B cell (primary cell): ENCODE measurements at places on chromosomes 13 and 19. TPM values are rescaled to one million over a fixed set of nuclear protein-coding genes. Genes with fewer than 3 reads are reported as not detected.

Gene SIX5
- 2.1 and 2.4 TPM in 2 replicates for total RNA-seq

DNA sequence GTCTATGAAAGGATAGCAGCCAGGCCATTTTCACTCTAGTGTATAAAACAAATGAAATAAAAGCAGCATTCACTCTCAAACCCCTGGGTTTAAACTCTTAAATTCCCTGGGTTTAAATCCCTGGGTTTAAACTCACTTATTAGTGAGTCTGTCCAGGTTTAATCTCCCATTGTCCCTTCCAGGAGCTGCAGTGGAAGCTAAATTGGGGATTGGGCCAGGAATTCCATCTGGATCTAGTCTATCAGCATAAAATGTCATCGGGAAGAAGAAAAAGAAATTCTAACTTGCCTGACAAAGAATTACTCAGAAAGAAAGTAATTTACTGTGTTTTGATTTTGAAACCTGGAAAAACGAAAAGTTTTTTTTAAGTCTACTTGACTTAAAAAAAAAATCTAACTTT lies 54.8 kb downstream of the FRY start:
- H3K27me3 ChIP-seq: no peaks in the 10 kb centered on the region
- H3K4me1 ChIP-seq: no peaks in the 10 kb centered on the region

GRCh38 chr13:48641404-48641803 lies 12.3 kb upstream of the CYSLTR2 start:
- H3K36me3 ChIP-seq: no peaks in the 10 kb centered on the region
- H3K4me3 ChIP-seq: no peak overlapping the region
- no peak overlapping the region for H3K27ac ChIP-seq
- H3K27me3 ChIP-seq: no peaks in the 10 kb centered on the region
- H3K4me1 ChIP-seq: no peaks in the 10 kb centered on the region
- no peak for DNase-seq

DNA sequence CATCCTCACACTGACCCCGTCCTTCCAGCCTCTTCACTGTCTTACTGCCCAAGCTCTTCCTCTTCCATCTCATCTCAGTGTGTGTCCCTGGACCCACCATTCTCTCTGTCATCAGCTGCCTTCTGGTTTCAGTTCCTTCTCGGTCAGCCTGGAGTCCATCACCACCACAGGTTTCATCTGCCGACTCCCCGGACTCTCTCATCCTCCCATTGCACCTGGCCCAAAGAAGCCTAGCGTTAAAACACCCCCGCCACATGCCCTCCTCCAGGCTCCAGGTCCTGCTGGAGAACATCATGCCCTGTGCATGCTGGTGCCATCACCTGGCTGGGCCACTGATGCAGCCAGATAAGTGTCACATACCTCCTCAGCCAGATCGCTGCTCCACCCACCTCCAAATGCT lies 122.1 kb upstream of the GPR12 start:
- DNase-seq: no peak
- no peak overlapping the region for H3K27ac ChIP-seq
- H3K27me3 ChIP-seq: no peaks in the 10 kb centered on the region
- no peak overlapping the region for H3K4me3 ChIP-seq

DNA sequence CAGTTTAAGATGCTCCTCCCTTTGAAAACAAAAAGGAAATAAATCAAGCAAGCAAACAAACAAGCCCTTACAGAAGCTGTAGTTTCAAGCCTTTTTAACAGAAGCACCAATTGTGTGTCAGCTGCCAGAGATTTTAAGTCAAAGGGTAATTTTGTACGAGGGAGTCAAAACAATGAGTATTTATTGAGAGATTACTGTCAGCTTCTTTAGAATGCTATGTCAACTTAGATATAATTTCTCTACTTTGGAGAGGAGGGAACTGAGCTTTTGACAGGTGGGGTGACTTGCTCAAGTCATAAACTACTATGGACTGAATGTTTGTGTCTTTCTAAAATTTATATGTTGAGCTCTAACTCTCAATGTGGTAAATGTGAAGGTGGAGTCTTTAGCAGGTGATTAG lies 10.5 kb upstream of the CBY2 start:
- H3K27ac ChIP-seq: no peak overlapping the region
- no peaks in the 10 kb centered on the region for H3K4me1 ChIP-seq
- no peak for DNase-seq
- H3K4me3 ChIP-seq: no peak overlapping the region

Gene DAND5
- not detected in 2 replicates for total RNA-seq

- no peak overlapping the region for H3K4me3 ChIP-seq
- H3K27ac ChIP-seq: peak overlapping the region; percentile 56
- DNase-seq: no peak
- H3K36me3 ChIP-seq: peaks cover 58% of the 10 kb centered on the region
- H3K4me1 ChIP-seq: peaks cover 45% of the 10 kb centered on the region
Measured at GRCh38 chr13:110666255-110666533, 39.7 kb downstream of the CARS2 start.

- H3K4me1 ChIP-seq: peaks cover 46% of the 10 kb centered on the region
- no peak for DNase-seq
- H3K36me3 ChIP-seq: no peaks in the 10 kb centered on the region
- H3K27me3 ChIP-seq: no peaks in the 10 kb centered on the region
- peak overlapping the region; percentile 84 for H3K4me3 ChIP-seq
- H3K27ac ChIP-seq: no peak overlapping the region
Measured at GRCh38 chr19:16897856-16898161, 9.0 kb downstream of the F2RL3 start.

- no peaks in the 10 kb centered on the region for H3K36me3 ChIP-seq
- H3K4me1 ChIP-seq: no peaks in the 10 kb centered on the region
- H3K27me3 ChIP-seq: peaks cover 10% of the 10 kb centered on the region
- H3K27ac ChIP-seq: no peak overlapping the region
Measured at GRCh38 chr19:13035820-13036365, 40.6 kb downstream of the NFIX start.

- no peaks in the 10 kb centered on the region for H3K27me3 ChIP-seq
- H3K4me1 ChIP-seq: peaks cover 67% of the 10 kb centered on the region
- no peak for DNase-seq
- H3K36me3 ChIP-seq: no peaks in the 10 kb centered on the region
- no peak overlapping the region for H3K27ac ChIP-seq
- no peak overlapping the region for H3K4me3 ChIP-seq
Measured at GRCh38 chr13:99351772-99352171, 44.6 kb upstream of the GPR183 start.

- no peak for DNase-seq
- peaks cover 7% of the 10 kb centered on the region for H3K4me1 ChIP-seq
- no peak overlapping the region for H3K27ac ChIP-seq
- no peak overlapping the region for H3K4me3 ChIP-seq
Measured at GRCh38 chr13:20217168-20217567, 15.0 kb downstream of the GJB6 start.
